Upper lobe of right lung (tissue), 1 donor: ENCODE measurements at places on chromosomes 1 and 21. TPM values are rescaled to one million over a fixed set of nuclear protein-coding genes. Genes with fewer than 3 reads are reported as not detected.

GRCh38 chr1:50521703-50522102 lies 98.5 kb upstream of the DMRTA2 start:
- DNase-seq, result no peak

DNA sequence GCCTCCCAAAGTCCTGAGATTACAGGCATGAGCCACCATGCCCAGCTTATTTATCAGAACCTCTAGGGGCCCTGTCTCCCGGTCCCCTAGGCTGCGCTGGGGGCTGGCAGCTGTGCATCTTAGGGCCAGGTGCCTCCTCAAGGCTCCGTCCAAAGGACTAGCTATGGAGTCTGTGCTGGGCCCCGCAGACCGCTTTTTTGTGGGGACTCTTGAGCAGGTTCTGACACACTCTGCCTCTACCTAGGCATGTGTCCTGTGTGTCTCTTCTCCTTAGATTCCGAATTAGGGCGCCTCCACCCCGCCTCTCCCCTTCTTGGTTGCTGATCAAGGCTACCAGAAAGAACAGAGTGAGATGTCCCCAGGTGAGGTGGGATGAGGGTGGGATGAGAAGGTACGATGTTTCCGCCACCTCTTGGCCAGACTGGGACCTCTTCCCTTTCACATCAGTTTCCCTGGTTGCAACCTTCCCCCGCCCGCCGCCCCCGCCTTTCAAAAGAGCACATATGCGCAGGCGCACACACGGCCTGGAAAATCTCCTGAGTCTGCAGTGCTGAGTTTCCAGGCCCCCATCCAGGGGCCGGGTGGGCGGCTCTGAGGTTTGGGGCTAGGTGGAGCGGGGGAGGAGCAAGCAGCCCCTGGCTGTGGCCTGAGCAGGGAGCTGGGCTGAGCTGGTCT lies 5.0 kb upstream of the PTPN7 start:
- DNase-seq, result peak; percentile 57

DNA sequence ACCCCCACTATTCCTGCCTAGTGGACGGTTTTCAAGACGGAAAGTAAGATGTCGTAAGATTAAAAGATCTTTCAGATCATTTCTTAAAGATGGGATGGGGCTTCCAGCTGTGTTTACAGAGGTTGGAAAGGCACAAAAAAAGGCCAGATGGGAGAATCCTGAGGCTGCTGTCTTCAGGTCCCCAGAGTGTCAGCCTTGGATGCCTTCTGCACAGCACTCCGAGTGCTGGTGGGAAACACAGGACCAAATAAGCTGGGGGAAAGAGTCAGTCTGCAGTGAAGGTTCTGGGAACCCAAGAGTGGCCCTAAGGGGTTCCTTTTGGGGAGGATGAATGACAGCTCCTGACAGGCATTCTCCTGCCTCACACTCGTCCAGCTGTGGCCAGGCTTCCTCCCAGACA lies 96.5 kb downstream of the COLGALT2 start:
- no peak for DNase-seq

- no peak for DNase-seq
Observed at GRCh38 chr1:231266811-231267322, 25.9 kb downstream of the GNPAT start.

GRCh38 chr1:11407301-11407994 lies 71.5 kb upstream of the DISP3 start:
- DNase-seq, result no peak

GRCh38 chr1:44406737-44407429 lies 1.8 kb downstream of the RNF220 start:
- no peak for DNase-seq

- DNase-seq, result no peak
Observed at GRCh38 chr1:72432645-72433267, 150.4 kb upstream of the NEGR1 start.

DNA sequence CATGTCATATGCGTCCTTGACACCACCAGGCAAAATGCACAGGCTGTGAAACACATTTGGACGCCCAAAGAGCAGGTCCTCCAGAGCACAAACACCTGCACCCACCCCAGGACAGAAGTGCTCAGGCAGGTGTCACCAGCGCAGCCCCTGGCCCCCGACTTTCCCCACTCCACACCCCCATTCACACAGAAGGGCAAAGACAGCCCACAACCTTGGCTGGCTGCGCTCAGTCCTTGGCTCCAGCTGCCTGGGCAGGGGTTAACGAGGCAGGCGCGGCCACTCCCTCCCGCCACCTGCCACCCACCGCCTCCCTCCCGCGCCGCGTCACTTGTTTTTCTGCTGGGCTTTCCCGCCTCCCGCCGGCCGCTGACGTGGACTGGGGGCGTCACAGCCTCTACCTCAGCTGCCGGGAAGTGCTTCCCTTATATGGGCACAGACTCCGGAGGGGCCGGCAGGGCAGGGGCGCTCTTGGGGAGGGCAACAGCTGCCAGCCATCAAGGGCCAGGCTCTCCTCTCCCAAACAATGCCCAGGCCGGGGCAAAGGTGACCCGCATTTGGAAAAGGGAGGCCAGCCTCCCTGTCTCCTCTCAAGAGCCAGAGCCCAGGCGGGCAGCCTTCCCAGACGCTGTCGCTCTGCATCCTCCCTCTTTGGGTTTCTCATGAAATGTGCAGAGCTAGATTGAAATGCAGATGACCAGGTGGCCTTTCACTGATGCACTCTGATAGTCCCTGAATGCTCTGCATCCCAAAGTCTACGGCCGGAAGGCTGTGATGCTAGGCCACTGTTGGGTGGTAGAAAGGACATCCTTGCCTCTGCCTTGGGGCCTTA lies 14.8 kb upstream of the BTG2 start:
- peak; percentile 99 for DNase-seq

DNA sequence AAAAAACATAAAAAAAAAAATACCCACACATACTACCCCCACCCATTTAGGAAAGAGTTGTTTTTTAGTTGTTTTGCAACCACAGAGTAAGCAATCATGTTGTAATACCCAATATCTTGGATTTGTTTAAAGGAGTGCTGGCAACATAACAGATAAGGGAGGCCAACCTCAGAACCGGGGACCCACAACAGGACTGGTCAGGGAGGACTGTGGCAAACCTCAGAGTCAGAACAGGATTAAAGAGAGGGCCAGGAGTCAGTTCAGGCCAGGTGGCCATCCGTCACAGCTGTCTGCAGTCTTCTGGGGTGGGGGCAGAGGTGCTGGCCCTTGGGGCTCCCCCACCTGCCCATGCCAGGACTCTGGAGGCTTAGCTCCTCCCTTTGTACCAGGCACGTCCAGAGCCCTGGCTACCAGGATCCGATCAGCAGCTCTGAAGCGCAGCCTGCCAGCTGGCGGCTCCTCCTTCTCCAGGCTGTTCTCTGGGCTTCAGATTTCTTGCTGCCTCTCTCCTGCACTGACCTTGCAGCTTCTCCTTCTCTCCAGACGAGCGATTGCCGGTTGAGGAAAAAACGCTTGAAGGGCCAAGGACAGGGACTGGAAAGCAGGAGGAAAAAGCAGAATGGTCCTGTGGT lies 7.9 kb downstream of the H6PD start:
- DNase-seq, result peak; percentile 88

GRCh38 chr1:113998361-113998760 lies 19.1 kb downstream of the OLFML3 start:
- no peak for DNase-seq

- DNase-seq, result no peak
Observed at GRCh38 chr1:37035014-37035691, 838 bp upstream of the GRIK3 start.

- DNase-seq, result no peak
Observed at GRCh38 chr1:34268311-34268954, 91.7 kb downstream of the C1orf94 start.

DNA sequence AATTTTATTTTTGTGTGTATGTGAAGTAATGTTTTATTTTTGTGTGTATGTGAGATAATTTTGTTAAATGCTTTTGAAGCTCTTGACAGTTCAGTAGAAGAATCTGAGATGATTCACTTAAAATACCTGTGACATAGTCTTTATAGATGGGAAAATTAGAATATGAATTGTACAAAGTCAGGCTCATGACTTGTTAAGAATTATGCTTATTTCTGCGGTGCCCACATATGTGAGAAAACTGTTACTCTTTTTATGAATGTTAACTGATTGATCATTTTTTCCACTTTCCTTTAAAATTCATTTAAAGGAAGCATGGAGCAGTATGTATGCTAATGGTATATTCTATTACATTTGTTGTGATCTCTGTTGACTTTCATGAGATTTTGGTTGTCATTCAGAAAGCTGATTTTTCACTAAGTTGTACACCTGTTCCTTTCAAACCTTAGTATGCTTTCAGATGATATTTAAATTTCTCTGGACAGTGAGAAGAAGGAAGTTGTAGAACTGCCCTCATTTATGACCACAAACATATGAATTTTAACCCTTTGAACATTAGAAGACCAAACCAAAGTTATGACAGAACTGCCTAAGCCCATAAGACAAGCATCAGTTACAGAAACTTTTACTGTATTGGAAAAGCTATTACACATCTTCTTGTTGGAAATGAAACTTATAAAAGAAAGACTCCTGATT lies 110.1 kb downstream of the POU2F1 start:
- no peak for DNase-seq

The IGSF3 gene
- total RNA-seq, result 20.1 TPM

The CYP4X1 gene
- total RNA-seq, result 6.8 TPM

The OR6K3 gene
- 2.3 TPM for total RNA-seq

The VASH2 gene
- 1.9 TPM for total RNA-seq

The ATP1A4 gene
- total RNA-seq, result 0.96 TPM

The PLA2G2D gene
- total RNA-seq, result not detected
